Lung microvascular endothelial cell (primary cell): ENCODE measurements at places on chromosomes 16 and 17. TPM values are rescaled to one million over a fixed set of nuclear protein-coding genes. Genes with fewer than 3 reads are reported as not detected.
A peak's percentile ranks its signal among the peaks of the same experiment; 100 is the strongest.

DNA sequence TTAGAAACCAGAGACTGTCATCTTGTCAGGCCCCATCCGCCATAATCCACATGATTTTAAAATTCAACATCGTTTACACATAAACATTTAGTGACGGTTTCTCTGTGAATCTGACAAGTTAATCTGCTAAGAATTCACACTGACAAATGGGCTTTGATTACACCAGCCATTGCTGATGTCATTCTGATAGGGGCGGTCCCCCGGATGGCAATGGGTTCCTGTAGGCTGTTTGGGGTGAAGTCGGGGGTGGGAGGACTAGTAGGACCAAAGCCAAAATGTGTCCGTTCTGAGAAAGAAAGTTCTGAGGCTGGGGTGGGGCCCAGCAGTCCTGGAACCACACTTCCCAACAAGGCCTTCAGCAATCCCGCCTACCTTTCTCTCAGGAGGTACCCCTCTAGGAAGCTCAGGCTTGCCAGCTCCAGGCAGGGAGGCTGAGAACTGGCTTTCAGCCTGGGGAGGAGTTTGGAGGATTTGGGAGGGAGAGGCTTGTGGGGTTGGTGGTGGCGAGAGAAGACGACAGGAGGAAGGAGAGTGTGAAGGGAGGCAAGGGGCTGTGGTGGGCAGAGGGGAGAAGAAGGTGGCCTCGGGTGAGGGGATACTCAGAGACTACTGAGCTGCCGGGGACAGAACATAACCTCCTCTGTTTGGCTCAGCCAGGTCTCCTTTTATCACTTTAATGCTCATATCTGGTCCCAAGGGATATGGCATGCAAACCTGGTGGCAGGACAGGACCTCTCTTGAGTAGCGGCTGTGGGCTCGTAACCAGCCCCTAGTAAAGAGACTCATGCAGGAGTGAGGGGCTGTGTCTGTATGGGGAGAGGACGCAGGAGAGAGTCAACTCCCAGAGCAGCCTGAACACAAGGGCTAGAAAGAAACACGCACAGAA is 8.6 kb downstream of the HIC1 start:
- DNase-seq: peak; percentile 82

The DPEP1 gene
- total RNA-seq: 0.20 and 0.44 TPM in 2 replicates

The USP43 gene
- under 0.01 TPM in 1 of 2 replicates, not detected in the other for total RNA-seq

DNA sequence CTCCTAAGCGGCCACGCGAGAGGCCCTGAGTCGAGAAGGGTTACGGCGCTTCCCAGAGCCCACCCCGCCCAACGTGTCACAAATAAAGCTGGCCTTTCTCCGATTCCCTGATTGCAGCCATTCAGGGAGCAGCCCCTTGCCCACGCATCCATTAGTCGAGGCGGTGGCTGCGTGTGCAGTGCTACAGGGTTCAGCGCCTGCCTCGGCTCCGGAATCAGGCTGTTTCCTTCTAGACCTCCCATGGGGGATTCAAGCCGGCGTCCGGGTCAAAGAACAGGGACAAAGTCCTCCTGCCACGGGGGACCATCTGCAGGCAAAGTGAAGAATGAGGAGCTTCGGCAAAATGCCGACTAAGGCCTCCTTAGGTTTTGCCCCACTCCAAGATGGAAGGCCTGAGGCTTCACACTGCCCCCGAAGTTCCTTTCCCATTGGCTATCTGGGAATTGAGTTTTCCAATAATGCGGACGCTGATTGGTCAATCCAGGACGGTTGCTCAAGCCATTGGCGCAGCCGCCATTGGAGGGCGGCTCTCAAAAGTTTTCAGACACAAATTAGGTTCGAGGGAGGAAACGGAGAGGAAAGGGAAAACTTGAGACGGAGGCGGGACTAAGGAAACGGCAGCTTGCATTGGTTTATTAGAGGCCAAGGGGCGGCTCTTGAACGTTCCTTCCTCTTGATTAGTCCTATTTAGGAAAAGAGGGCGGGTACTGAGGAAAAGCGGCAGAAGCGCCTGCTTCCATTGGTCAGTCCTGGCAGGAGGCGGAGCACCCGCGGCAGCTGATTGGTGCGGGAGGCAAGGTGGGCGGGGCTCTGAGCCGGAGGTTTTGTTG is 430 bp upstream of the KATNB1 start:
- peak; percentile 100 for DNase-seq

DNA sequence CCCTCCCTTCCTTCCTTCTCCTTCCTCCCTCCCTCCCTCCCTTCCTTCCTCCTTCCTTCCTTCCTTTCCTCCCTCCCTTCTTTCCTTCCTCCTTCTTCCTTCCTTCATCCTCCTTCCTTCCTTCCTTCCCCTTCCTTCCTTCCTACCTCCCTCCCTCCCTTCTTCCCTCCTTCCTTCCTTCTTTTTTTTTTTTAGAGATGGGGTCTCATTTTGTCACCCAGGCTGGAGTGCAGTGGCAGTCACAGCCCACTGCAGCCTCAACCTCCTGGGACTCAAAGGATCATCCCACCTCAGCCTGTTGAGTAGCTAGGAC is 44.6 kb downstream of the COX4I1 start:
- no peak for DNase-seq

The NTN3 gene
- under 0.01 TPM in 2 replicates for total RNA-seq

DNA sequence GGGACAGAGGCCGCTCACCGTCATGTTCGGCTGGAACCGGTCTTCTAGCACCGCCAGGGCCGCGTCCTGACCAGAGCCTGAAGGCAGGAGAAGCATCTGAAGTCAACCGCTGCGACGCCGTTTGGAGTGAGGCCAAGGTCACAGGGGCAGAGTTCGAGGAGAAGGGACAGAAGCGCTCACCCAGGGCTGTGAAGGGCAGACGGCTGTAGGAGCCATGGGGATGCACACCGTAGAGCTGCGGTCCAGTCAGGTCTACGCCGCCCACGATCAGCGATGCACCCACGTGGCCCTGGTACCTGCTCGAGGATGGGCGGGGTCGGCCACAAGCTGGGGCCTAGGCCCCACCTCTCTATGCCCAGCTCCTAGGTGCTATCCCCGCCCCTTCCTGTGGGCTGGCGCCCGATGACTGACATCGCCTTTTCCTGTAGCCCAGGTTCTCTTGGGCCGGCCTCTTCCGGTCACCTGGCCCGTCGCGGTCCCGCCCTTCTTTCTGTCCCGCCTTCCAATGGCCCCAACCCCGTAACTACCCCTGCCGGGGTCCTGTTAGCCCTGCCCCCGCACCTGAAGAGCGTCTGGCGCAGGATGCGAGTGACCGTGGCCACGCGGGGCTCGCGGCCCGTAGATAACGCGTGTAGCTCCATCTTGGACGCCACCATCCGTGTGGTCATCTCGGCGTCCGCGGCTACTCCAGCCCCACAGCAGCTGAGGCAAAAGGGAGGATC is 1.1 kb downstream of the PSMB10 start:
- DNase-seq: peak; percentile 88

- DNase-seq: no peak
These were observed 6.7 kb upstream of the KSR1 start for GRCh38 chr17:27449541-27449940.

The TBC1D3I gene
- under 0.01 and 0.22 TPM in 2 replicates for total RNA-seq

- no peak for DNase-seq
These were observed 22.4 kb upstream of the RMI2 start for GRCh38 chr16:11322823-11323222.

DNA sequence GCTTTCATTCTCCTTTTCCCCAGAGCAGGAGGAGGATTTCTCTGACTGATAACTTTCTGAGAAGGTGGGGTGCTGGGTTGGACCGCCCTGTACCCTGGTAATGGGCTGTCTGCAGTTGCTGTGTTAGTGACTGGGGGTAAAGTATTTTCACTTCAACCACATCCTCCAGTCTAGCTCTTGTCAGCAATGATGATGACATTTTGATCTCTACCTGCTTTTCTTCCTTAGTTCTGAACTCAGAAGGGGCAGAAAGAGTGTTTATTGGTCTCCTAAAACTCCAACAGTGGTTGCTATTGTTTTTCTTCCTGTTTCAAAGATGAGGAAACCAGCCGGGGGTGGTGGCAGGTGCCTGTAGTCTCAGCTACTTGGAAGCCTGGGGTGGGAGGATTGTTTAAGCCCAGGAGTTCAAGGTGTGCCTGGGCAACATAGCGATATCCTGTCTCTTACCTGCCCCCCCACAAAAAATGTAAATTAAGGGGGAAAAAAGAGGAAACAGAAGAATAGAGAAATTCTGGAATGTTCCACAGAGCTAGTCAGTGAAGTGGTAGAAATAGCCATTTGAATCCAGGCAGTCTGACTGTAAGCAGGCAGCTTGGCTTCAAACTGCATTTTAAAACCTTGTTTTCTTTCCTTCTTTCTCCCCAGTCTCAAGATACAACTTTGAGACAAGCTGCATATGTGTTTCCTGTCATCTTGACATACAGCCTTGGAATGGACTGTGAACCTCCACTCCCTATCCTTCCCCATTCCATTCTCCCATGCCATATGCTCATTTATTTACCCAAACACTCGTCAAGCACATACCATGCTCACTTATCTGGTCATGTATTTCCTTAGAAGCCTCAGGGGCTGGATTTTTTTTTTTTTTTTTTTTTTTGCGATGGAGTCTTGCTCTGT is 3.3 kb upstream of the N4BP1 start:
- DNase-seq: peak; percentile 17

- no peak for DNase-seq
These were observed 2.8 kb upstream of the CA7 start for GRCh38 chr16:66841366-66841765.

DNA sequence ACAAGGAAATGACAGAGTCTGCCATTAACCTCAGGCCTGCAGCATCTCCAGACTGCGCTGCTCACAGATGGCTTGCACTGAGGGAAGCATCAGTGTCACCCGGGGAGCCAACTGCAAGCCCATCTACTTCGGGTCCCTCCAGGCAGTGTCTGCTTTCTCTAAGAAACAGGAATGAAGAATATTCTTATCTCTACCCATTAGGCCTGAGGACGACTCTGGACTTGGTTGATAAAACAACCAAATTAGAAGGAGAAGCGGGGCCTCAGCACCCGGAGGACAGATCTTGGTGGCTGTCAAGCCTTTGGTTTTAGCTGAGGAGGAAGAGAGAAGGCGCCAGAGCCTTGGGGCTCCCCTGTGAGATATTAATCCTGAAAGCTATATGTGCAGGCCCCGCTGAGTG is 19.5 kb upstream of the MGAT5B start:
- DNase-seq: no peak

DNA sequence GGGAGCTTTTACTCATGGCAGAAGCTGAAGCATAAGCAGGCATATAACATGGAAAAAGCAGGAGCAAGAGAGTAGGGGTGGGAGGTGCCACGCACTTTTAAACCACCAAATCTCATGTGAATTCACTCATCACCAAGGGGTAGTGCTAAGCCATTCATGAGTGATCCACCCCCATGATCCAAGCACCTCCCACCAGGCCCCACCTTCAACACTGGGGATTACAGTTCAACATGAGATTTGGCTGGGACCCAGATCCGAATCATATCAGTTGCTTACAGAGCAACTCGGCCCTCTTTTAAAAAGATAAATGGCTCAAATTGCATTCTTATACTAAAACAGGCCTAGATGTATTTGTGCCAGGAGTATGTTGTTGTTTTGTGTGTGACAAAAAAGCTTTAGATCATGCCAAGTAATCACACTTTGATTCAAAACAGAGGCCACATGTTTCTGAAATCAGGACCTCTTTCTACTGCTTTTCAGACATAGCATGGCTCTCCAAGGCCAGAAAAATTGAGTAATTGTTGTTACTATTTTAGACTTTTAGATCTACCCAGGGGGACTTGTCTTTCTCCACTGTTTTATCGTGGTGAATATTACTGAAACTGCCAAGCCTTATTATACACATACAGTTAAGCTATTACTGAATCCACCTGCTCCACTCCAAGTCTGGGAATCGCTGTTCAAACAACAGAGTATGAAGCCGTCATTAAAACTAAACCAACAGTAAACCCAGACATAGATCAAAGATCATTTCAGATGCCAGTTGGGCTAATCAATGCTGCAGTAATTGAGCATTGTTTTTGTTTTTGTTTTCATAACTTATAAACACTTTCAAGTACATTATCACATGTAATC is 163.3 kb downstream of the KCNJ2 start:
- no peak for DNase-seq

GRCh38 chr17:13986855-13987254 is 82.4 kb upstream of the COX10 start:
- no peak for DNase-seq

DNA sequence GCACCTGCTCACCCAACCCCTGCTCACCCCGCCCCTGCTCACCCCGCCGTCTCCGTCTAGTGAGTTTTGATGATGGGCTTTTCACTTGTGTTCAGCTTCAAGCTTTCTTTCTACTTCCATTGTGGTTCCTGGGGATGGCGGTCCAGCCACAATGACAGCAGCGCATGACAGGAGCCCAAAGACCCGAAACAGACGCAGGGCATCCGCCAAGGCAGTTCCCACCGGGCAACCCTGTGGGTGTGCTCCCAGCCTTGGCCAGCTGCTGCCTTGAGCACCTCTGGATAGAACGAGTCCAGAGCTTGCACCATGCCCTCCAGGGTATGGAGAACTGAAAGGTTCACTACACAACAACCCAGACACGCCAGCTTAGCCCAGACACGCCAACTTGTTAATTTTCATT is 92.9 kb upstream of the CHMP6 start:
- no peak for DNase-seq
